ENCODE measurements at places on chromosomes 5 and 9. TPM values are rescaled to one million over a fixed set of nuclear protein-coding genes. Genes with fewer than 3 reads are reported as not detected.

MYORG gene
- polyA plus RNA-seq: 7.5 TPM

PARP8 gene
- 15.4 TPM for polyA plus RNA-seq

SPINK4 gene
- not detected for polyA plus RNA-seq

SLC9A3 gene
- 1.00 TPM for polyA plus RNA-seq

IL3 gene
- not detected for polyA plus RNA-seq

CAPSL gene
- not detected for polyA plus RNA-seq

LPAR1 gene
- 29.7 TPM for polyA plus RNA-seq

FAM78A gene
- polyA plus RNA-seq: 0.52 TPM

PLPP6 gene
- polyA plus RNA-seq: 5.3 TPM

FOXD1 gene
- 4.3 TPM for polyA plus RNA-seq

SH2D3C gene
- 0.08 TPM for polyA plus RNA-seq

IRGM gene
- 0.03 TPM for polyA plus RNA-seq

IL13 gene
- polyA plus RNA-seq: not detected

NEUROG1 gene
- polyA plus RNA-seq: not detected

NR6A1 gene
- polyA plus RNA-seq: 0.76 TPM

C9orf85 gene
- 11.2 TPM for polyA plus RNA-seq

SLC25A2 gene
- not detected for polyA plus RNA-seq

ZFP2 gene
- 0.08 TPM for polyA plus RNA-seq

SNCAIP gene
- not detected for polyA plus RNA-seq

NRARP gene
- polyA plus RNA-seq: 0.37 TPM

PCDHGB3 gene
- polyA plus RNA-seq: 0.57 TPM

WDR31 gene
- 1.3 TPM for polyA plus RNA-seq

AQP7 gene
- polyA plus RNA-seq: not detected

LCN9 gene
- not detected for polyA plus RNA-seq

BDP1 gene
- 6.1 TPM for polyA plus RNA-seq

IFNK gene
- not detected for polyA plus RNA-seq

NKD2 gene
- polyA plus RNA-seq: 0.02 TPM

PKD2L2 gene
- not detected for polyA plus RNA-seq

SHOC1 gene
- 0.01 TPM for polyA plus RNA-seq

Measured in mammary epithelial cell (primary cell).